ENCODE measurements at places on chromosomes 12 and 14.

DNA sequence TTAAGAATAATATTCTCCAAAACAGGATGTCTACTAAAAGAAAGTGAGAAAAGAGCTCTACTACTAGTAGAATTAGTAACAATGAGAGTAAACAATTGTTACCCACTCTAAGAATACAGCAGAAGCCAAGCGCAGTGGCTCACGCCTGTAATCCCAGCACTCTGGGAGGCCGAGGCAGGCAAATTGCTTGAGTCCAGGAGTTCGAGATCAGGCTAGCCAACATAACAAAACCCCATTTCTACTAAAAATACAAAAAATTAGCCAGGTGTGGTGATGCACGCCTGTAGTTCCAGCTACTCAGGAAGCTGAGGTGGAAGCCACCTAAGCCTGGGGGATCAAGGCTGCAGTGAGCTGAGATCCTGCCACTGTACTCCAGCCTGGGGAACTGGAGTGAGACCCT lies 4.7 kb downstream of the DNAJC14 start:
- no peak for DNase-seq

DNA sequence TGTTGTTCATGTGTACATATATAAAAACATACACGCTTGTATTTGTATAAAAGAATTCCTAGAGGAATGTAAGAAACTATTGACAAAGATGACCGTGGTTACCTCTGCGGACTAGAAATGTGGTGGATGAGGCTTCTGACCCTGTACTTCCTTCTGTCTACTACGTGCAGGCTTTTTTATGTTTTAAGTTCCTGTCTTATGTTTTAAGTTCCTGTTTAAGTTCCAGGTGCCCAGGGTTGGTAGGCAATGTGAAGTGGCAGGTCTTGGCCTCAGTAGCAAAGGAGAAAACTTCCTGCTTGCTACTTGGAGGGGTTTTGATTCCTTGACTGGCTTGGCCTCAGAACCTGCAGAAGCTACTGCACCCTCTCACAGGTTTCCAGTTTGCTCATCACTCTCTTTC lies 11.6 kb downstream of the POMT2 start:
- DNase-seq, result no peak

DNA sequence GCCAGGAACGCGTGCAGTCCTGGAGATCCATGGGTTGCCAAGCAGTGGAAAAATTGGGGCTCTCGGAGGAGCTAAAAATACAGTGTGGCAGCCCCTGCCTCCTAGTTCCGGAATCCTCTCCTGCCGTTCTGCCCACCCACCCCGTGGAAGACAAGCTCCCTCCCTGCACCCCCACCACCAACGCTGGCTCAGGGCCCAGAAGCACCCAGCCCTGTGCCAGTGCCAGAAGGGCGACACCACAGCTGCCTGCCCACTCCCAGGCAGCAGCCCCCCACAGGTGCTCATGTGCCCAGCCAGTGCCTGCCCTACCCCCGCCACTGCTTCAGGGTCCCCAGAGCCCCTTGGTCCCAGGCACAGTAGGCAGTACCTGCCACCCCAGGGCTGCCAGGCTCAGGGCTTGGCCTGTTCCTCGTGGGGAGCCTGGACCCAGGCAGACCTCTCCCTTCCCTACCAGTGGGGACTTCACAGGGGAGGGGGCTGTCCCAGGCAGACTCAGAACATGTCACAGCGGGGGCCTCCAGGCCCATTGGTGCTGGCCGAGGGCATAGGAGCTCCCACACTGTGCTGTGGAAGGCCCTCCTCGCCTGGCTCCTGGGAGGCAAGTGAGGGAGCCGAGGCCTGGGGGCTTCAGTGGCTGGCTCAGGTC lies 7.4 kb downstream of the INF2 start:
- no peak for DNase-seq

GRCh38 chr14:99374964-99375363 lies 103.0 kb upstream of the BCL11B start:
- DNase-seq, result no peak

DNA sequence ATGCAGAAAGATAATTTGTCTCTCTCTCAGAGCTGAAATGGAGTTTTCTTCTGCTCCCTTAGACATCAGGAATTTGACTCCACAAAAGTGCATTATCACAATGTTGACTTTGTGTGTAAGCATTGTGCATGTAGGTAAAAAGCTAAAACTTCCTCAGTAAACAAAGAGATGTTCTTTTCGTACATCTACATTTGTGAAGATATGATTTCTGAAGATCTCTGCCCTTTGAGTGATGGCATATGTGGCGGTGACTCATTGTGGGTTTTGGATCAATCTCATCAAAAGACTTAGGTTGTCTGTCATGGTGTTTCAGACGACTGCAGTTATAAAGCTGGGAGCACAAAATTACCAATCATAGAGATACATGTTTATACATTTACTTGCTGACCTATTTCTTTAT lies 411.4 kb upstream of the LMO3 start:
- no peak for DNase-seq

DNA sequence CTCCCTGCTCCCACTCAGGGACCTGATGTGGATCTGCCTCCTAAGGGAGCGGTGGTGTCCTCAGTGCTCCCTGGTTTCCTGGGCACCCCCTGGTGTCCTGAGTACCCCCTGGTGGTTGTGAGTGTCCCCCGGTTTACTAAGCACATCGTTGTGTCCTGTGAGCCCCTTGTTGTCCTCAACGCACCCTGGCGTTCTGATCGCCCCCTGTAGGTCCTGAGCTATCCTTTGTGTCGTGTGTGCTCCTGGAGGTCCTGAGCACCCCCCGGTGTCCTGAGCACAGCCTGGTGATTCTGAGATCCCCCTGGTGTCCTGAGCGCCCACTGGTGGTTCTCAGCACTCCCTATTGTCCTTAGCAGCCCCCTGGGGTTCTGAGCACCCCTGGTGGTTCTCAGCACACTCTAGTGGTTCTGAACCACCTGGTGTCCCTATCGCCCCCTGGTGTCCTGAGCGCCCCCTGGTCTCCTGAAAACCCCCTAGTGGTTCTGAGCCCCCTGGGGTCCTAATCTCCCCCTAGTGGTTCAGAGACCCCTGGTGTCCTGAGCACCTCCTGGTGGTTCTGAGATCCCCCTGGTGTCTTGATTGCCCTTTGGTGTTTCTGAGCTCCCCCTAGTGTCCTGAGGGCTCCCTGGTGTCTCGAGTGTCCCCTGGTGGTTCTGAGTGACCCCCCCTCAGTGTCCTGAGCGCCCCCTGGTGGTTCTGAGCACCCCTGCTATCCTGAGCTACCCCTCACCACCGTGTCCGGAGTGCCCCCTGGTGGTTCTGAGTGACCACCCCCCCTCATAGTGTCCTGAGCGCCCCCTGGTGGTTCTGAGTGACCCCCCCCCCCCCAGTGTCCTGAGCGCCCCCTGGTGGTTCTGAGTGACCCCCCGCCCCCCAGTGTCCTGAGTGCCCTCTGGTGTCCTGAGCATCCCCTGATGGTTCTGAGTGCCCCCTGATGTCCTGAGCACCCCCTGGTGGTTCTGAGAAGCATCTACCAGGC lies 615.1 kb downstream of the TMEM121 start:
- no peak for DNase-seq

DNA sequence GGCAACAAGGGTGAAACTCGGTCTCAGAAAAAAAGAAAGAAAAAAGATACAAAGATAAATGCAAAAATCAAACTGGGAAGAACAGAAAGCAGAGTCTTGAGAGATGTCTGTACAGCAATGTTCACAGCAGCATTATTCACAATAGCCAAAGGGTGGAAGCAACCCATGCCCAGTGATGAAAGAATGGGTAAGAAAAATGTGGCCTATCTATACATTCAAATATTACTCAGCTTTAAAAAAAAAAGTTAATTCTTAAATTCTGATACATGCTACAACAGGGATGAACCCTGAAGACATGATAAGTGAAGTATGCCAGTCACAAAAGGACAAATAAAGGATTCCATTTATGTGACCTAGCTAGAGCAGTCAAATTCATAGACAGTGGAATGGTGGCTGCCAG lies 33.7 kb downstream of the SPPL3 start:
- no peak for DNase-seq

GRCh38 chr12:92656911-92657310 lies 45.9 kb upstream of the PLEKHG7 start:
- peak; percentile 8 for DNase-seq

- DNase-seq, result no peak
These were observed 30.4 kb upstream of the BEGAIN start for GRCh38 chr14:100617410-100618317.

DNA sequence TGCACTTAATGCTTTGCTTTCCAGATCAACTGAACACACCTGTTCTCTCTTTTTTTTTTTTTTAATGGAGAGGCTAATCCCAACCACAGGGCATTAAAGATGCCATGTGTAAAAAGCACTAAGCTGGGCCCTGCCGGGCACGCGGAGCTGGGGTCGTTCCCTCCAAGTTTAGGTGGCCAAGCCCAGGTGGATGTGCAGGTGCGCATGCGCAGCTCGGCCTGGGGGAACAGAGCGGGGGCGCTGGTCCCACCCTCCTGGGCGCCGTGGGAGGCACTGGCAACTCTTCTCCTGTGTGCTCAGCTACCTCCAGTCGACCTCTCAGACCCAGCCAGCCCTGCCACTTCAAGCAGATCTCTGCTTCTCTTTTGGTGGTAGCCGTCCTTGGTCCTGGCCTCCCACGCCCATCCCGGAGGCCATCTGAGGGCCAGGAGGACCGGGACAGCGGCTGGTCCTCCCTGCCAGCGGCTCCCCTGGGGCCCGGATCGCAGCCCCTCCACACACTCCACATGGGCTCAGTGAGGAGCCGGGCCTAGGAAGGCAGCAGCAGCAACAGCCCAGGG lies 679.3 kb downstream of the BCL11B start:
- no peak for DNase-seq

DNA sequence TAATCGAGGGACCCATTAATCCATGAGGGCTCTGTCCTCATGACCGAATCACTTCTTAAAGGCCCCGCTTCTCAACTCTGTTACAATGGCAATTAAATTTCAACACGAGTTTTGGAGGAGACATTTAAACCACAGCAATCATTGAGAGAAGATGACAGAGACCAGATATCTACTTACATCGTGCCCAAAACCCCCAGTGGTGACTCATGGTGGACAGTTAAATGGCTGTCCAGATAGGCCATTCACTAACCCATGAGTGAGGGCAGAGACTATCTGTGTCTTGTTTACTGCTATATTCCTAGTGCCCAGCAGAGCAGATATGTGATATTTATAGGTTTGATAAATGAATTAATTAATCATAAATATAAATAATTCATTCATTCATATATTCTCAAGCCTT lies 20.0 kb upstream of the FLVCR2 start:
- DNase-seq, result no peak

GRCh38 chr14:49280566-49280965 lies 305.6 kb downstream of the RPS29 start:
- DNase-seq, result no peak

DNA sequence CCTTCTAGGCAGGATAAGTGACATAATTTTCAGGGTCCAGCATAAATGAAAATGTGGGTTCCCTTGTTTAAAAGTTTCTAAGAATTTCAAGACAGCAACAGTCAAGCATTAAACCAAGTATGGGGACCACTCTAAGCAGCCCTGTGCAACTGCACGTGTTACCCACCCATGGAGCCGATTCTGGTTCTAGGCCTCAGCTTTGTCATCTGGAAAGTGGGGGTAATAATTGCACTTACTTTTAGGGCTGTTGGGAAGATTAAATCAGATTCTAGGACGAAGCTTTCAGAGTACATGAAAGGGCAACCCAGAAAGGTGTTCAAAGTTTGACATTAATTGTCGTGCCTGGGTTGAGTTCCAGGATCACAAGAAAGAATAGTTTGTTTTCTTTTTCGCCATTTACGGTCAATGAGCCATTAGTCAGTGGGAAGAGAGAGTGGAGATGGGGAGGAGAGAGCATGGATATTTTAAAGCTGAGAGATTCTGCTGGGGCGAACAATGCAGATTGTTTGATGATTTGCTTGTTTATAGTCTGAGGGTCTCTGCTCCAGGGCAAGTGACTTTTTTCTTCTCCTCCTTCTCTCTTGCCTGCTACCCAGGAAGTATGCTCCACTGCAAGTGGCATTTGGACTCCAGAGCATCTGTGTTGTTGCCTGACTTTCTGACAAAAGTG lies 10.7 kb upstream of the PPFIBP1 start:
- no peak for DNase-seq

- no peak for DNase-seq
These were observed 13.1 kb downstream of the ZFYVE21 start for GRCh38 chr14:103728721-103729120.

- no peak for DNase-seq
These were observed 5.5 kb downstream of the APOLD1 start for GRCh38 chr12:12790956-12791355.

DNA sequence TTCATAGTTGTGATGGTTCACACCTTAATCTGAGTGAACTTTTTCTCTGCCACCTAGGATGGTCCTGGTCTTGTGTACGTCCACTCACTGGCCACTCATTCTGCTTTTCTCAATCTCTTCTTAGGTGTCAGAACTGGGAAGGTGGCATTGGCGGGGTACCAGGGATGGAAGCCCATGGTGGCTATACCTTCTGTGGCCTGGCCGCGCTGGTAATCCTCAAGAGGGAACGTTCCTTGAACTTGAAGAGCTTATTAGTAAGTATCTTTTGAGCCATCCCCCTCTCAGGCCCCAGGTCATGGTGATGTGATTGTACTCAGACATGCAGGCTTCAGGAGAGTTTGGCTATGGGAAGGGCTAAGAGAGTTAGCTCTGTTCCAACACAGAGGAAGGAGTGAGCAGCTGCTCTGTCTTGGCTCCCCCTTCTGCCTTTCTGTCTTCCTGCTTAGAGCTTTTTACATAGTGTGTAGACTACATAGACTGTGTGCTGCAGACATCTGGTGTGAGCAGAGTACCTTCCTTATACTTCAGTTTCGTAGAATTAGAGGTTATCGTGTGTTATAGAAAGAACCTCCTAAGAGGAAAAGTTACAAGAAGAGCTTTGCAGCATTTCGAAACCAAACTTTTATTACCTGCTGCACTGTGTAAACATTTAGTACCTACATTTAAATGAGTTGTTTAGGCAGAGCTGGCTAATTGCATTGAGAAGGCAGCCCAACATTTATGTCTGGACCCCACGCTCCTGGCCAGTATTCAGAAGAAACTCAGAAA lies 54.2 kb downstream of the FNTB start:
- no peak for DNase-seq
